GM23338 (cell line): ENCODE measurements at places on chromosomes 6 and 20.
A peak's percentile ranks its signal among the peaks of the same experiment; 100 is the strongest.

- H3K27me3 ChIP-seq, result no peaks in the 10 kb centered on the region
- H3K4me3 ChIP-seq, result no peak overlapping the region
- H3K4me1 ChIP-seq, result no peaks in the 10 kb centered on the region
Measured at GRCh38 chr20:33163856-33164762, 3.9 kb upstream of the BPIFA2 start.

DNA sequence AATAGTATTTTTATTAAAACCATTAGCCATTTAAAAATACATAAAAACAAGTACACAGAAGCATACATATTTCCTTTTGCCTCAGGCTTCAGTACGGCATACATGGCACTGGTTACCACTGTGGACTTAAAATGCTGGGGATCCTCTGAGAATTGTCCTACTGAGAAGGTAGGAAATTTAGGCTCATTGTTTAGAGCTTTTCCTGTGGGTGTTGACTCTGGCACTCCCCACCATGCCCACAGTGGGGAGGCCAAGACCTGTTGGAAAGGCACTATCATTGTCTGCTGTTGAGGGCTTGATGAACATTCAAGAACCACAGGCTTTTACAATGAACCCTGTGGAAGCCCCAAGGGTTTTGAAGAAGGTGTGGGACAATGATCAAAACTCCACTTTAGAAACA lies 473.4 kb downstream of the BTBD3 start:
- no peaks in the 10 kb centered on the region for H3K4me1 ChIP-seq
- no peaks in the 10 kb centered on the region for H3K27me3 ChIP-seq

DNA sequence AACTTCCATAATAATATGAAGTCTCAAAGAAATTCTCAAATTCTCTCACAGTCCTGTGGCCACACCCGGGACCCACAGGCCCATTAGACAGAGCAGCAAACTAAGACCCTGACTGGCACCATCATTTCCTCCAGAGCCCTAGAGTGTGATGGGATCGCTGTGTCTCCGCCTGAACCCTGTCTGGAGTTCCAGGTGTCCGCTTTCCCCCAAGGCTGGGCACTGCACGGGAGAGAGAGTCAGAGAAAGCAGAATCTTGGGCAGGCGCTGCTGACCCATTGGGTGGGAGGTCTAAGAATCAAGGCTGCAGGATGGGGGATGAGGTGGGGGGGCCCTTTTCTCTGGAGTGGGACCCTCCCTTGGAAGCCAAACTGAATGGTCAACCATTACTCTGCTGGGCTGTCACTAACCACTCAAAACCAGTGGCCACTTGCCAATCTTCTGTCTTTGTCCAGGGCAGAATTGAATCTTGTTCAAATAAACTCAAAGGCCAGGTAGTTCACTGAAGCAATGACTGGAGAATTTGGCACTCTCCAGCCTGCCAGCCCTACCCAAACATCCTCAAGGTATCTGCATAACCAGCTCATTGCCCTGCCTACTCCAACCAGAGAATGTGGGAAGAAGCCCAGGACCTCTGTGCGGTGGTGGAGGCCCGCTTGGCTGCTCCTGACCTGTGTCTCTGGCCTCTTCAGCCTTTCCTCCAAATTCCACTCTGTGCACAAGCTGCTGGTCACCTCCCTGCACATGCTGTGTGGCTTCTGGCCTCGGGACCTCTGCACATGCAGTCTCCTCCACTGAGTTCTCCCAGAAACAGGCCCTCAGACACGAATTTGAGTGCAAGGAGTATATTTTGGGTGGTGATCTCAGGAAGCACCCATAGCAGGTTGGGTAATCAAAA lies 141.1 kb downstream of the CEBPB start:
- no peak for DNase-seq
- H3K27me3 ChIP-seq, result no peaks in the 10 kb centered on the region
- no peak overlapping the region for H3K27ac ChIP-seq
- H3K4me3 ChIP-seq, result no peak overlapping the region

DNA sequence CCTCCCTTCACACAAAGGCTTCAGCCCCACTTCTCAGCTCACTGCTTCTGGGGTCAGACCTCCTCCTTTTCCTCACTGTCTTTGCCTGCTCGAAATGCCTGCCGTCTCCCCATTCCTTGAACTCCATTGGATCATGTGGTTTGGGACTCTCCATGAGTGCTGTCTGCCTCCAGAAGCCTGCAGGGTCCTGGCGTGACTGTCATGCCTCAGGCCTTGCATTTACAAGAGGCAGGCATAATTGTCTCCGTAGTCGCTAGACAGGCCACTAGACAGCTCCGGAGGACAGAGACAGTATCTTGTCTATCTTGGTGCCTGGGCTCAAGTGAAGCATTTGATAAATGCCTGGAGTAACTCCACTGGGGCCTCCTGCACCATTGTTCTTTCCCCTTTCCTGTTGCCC lies 15.3 kb downstream of the PNLDC1 start:
- H3K36me3 ChIP-seq, result no peaks in the 10 kb centered on the region
- DNase-seq, result no peak
- H3K27me3 ChIP-seq, result no peaks in the 10 kb centered on the region

GRCh38 chr6:6694368-6694780 lies 105.9 kb downstream of the LY86 start:
- DNase-seq, result peak; percentile 69
- peak overlapping the region; percentile 50; the same call in 1 of the 2 replicates for H3K27ac ChIP-seq
- H3K27me3 ChIP-seq, result no peaks in the 10 kb centered on the region
- peaks cover 33% of the 10 kb centered on the region for H3K4me1 ChIP-seq

DNA sequence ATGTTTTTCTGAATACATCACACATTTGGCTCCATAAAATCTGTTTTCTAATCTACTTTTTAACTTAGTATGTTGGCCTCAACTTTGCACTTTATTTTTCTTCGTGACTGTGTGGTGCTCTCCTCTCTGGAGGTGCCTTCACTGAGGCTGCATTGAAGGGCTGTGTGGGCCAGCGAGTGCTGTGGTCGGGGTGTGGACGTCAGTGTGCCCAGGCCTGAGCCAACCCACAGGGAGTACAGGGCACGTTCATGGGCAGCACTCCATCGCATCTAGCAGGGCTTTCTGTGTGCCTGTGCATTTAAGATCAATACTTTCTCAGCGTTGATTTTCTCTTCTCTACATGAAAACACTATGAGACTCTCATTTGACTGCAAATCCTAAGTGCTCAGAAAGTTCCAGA lies 37.8 kb downstream of the DACT2 start:
- no peaks in the 10 kb centered on the region for H3K4me1 ChIP-seq
- H3K4me3 ChIP-seq, result no peak overlapping the region
- H3K27ac ChIP-seq, result no peak overlapping the region
- no peaks in the 10 kb centered on the region for H3K27me3 ChIP-seq

DNA sequence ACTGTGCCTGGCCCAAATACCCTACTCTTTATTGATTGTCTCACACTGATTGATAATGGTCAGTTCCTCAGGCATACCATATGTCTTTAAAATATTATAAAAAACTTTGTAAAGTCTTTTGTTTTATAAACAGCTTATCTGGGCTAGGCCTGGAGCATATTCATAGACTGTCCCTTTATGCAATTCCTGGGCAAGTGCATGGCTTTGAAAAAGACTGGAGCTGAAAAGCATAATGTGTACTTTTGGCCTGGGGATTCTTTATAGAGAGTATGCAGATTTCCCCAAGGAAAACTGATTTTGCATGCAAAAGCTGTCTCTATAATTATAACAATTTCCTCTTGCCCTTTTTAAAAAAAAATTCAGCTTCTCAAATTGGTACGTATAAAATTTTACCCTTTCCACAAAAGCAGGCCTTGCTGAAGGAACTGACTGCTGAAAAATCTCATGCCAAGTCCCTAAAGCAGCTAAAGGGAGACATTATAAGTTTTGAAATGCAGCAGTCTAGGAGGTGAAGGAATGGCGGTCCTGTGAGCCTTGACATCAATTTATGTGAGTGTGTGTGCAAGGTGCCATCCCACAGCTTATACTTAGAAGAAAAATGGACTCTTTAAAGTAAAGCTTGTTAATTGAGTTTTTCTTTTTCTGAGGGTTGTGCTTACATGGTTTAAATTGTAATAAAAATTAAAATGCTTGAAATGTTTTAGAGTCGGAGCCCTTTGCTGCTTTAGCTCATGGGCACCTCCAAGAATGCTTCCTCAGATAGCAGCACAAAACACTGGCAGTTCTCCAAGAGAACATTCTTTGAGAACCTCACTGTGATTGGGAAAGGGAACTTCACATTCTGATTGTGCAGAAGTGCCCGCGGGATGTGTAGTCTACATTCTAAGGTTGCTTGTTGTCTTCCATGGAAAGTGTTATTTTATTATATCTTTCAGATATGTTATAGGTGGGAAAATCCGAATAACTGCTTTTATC lies 43.9 kb downstream of the PLCB4 start:
- no peaks in the 10 kb centered on the region for H3K4me1 ChIP-seq
- H3K4me3 ChIP-seq, result no peak overlapping the region
- no peaks in the 10 kb centered on the region for H3K27me3 ChIP-seq

- no peak overlapping the region for H3K27ac ChIP-seq
- DNase-seq, result no peak
- H3K36me3 ChIP-seq, result no peaks in the 10 kb centered on the region
Measured at GRCh38 chr20:6388671-6389197, 265.9 kb upstream of the FERMT1 start.

DNA sequence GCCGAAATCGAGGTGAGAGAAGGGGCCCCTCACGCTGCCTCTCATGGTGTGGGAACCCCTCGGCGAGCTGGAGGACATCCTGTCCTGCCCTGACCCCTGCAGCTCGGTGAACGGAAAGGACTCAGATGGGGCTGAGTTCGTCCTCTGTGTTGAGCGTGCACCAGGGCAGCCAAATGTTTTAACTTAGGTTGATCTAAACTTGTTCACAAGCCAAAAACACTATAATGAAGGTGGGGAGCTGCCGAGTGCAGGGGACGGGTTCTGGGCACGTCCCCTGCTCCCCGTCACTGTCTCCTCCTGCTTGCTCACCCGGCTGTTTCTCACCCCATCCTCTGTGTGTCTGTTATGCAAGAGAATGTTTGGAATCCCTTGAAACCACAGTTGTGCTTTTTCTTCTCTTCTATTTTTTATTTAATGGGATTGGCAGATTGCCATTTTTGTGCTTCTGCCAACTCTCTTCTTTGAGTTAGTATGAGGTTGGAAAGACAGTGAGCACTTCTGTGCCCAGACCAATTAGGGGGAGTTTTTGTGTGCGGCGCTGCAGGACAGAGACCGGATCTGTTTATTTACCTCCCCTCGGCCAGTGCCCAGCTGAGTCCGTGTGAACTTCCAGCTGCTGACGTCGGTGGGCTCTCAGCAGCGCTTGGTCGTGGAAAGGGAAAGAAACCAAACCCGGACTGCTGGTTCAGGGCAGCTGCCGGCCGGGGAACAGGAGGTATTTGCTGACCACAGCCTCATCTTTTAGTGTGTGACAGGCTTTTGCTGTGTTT lies 158.1 kb downstream of the DTNBP1 start:
- peaks cover 68% of the 10 kb centered on the region for H3K36me3 ChIP-seq
- H3K27ac ChIP-seq, result peak overlapping the region; percentile 72; the same call in 1 of the 2 replicates
- DNase-seq, result no peak
- H3K4me3 ChIP-seq, result no peak overlapping the region
